Activated T-helper 1 cell treated with anti-CD3 and anti-CD28 coated beads, Interleukin-2, amount 50 U/mL, for 16 hours (primary cell): ENCODE measurements at places on chromosomes 3 and 15.

- no peak for DNase-seq
Measured at GRCh38 chr15:96505014-96505413, 174.5 kb downstream of the NR2F2 start.

- DNase-seq: no peak
Measured at GRCh38 chr3:153051427-153052095, 110.5 kb upstream of the RAP2B start.

GRCh38 chr15:79640206-79640605 is 208.1 kb downstream of the MINAR1 start:
- no peak for DNase-seq

DNA sequence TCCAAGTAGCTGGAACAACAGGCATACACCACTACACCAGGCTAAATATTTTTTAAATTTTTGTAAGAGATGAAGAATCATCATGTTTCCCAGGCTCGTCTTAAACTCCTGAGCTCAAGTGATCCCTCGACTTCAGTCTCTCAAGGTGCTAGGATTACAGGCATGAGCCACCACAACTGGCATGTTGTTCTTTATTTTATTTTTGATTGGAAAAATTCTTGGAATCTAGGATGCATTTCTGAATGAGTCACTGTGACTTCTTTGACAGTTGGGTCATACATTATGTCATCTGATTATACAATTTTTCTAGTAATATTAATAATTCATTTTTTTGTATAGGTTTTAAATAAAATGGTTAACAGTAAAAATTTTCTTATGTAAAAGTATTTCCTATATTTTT is 870.2 kb downstream of the SI start:
- no peak for DNase-seq

DNA sequence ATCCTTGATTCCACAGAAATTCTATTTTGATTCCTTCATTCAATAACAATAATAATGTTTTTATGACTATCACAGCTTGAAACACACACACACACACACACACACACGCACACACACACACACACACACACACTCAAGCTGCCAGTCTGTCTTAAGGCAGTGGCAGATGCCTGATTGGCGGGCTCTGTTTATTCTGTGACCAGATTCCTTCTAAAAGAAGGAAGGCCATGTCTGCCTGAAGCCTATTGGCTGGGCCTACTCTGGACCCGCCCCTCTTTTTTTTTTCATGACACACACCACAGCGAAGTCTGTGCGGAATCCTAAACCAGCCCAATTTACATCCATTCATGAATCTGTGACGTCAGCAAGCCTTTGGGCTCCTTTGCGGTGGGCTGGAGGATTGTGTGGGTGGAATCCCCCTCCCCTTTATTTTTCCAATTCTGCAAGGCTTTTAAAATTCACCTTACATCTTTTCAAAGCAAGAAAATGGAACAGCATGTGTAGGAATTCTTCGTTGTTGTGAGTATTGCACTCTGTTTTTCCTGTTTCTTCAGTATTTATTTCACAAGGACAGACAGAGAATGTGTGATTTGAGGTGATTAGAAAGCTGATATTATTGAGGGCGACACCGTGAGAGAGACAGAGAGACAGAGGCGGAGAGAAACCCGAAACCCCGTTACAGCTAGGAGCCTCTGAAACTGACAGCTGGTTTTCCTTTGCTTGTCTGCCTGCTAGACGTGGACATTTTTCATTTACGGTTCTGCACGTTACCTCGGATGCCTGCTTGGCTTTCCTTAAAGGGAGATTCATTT is at the start of gene MAP3K13:
Gene MAP3K13 (plus strand): TSS at position 287 of the 812 bp plus-strand sequence. CDS start 65,446 bp downstream, outside the sequence.
- no peak for DNase-seq

GRCh38 chr3:197168063-197168462 is 130.3 kb downstream of the DLG1 start:
- DNase-seq: no peak
